ENCODE measurements at places on chromosomes 1 and 21. TPM values are rescaled to one million over a fixed set of nuclear protein-coding genes. Genes with fewer than 3 reads are reported as not detected.

The TMIGD3 gene
- total RNA-seq = not detected

The C1orf53 gene
- total RNA-seq = 14.1 TPM

The MAP3K21 gene
- 0.58 TPM for total RNA-seq

The NPL gene
- total RNA-seq = 1.4 TPM

The RIPK4 gene
- under 0.01 TPM for total RNA-seq

The FBXO28 gene
- total RNA-seq = 10.5 TPM

The MATN1 gene
- under 0.01 TPM for total RNA-seq

The SPATA45 gene
- total RNA-seq = not detected

The PRPF38B gene
- 8.3 TPM for total RNA-seq

The DAB1 gene
- total RNA-seq = 1.5 TPM

The KCNE1 gene
- not detected for total RNA-seq

The PERM1 gene
- not detected for total RNA-seq

The RUNX3 gene
- total RNA-seq = not detected

The PRAMEF27 gene
- total RNA-seq = not detected

The CELA2A gene
- not detected for total RNA-seq

The FNDC5 gene
- 2.9 TPM for total RNA-seq

The LAMC2 gene
- total RNA-seq = 4.4 TPM

The LCE1F gene
- not detected for total RNA-seq

The AK4 gene
- total RNA-seq = 16.2 TPM

The VANGL2 gene
- 0.60 TPM for total RNA-seq

The BRDT gene
- total RNA-seq = not detected

The CCDC30 gene
- 0.47 TPM for total RNA-seq

The CHAF1B gene
- total RNA-seq = 1.5 TPM

The HMCN1 gene
- 18.7 TPM for total RNA-seq

The METTL18 gene
- 9.3 TPM for total RNA-seq

The KRTAP12-1 gene
- not detected for total RNA-seq

The APOBEC4 gene
- not detected for total RNA-seq

The RBP7 gene
- not detected for total RNA-seq

The MLLT11 gene
- total RNA-seq = 2.6 TPM

The NRDC gene
- 59.7 TPM for total RNA-seq

The TMEM35B gene
- 34.8 TPM for total RNA-seq

The NCDN gene
- total RNA-seq = 31.3 TPM

The C1orf210 gene
- total RNA-seq = not detected

The SAMD11 gene
- 11.7 TPM for total RNA-seq

The OR14I1 gene
- total RNA-seq = not detected

The KCNK2 gene
- total RNA-seq = 17.9 TPM

The PLXNA2 gene
- 18.1 TPM for total RNA-seq

The CHI3L2 gene
- total RNA-seq = 8.5 TPM

The CACNA1S gene
- total RNA-seq = 0.94 TPM

The SETD4 gene
- total RNA-seq = 5.4 TPM

The TEX38 gene
- total RNA-seq = not detected

The CYP4Z1 gene
- not detected for total RNA-seq

The SELP gene
- total RNA-seq = not detected

The UTS2 gene
- total RNA-seq = not detected

The OR2L8 gene
- total RNA-seq = not detected

The NPHS2 gene
- total RNA-seq = not detected

The MPL gene
- not detected for total RNA-seq

The AIM2 gene
- not detected for total RNA-seq

The C21orf58 gene
- 1.9 TPM for total RNA-seq

The SLC19A1 gene
- 7.6 TPM for total RNA-seq

The CCDC181 gene
- total RNA-seq = not detected

The S100B gene
- total RNA-seq = 0.09 TPM

The ZBTB8A gene
- 3.1 TPM for total RNA-seq

The OR2L5 gene
- total RNA-seq = not detected

All from pericardium fibroblast (primary cell).